NCI-H1436 treated with DMSO at 0.1 percent for 48 hours (cell line): ENCODE measurements at places on chromosomes 16 and 17.

DNA sequence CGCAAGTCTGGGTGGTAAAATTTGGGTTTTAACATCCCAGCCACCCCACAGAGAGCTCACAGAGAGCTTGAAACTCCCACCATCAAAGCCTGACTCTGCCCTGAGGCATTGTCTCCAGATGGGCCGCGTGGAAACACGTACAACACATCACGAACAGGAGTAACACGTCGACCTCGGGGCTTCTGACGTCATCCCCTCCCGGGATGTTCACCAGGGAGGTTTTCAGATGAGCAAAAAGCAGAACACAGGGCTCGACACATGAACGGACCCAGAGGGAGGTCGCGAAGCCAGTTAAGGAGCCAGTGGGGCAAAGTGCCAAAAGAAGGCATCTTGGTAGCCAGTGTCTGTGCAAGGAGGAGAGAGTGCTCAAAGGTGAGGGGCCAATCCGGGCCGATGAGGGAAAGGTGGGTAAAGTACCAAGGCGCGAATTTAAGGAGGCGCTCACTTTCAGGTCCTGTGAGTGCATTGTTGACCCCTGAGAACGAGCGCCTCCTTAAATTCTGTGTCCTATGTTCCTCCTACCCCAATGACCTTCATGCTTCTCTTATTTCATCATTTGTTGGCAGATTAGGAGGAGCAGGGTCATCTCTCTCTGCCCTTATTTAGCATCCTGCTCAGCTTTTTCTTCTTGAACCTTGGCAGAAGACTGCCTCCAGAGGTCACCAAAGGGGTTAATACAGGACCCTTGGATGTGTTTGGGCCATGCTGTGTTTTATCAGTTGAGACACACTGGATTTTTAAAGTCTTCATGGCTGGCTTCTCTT is 5.6 kb downstream of the RCVRN start:
- no peak for DNase-seq

- no peak for DNase-seq
Observed at GRCh38 chr17:2378905-2379304, 22.0 kb downstream of the MNT start.

- DNase-seq = no peak
Observed at GRCh38 chr17:80759377-80759673, 214.7 kb downstream of the RPTOR start.

DNA sequence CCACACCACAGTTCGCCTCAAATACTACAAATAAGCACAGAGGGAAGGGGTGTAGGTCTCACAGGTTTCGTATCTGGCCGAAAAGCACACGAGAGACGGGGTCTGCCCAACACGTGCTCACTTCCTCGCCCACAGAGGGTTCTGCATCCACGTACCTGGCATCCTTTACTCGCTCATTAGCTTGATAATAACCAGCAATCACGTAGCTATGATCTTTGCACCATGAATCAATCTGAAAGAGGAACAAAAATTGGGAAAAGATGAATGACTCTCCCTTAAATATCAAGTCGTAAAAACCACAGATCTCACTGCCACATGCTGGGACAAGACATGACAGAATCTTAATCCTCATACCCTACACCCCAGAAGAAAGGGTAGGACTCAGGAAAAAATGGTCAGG is 10.5 kb downstream of the EMC8 start:
- DNase-seq = no peak

DNA sequence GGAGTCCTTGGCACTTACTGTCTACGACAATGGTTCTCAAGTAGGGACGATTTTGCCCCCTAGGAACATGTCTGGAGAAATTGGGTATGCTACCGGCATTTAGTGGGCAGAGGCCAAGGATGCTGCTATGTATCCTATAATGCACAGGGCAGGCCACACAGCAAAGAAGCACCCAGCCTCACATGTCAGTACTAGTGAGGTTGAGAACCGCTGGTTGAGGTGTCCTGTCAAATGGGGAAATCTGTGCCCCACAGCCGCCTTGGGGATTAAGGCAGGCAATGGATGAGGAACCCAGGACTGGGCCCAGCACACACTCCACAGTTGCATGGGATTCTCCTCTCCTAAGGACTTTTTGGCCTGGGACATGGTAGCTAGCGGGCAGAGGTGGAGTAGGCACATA is 86.7 kb upstream of the TOB1 start:
- no peak for DNase-seq

- DNase-seq = no peak
Observed at GRCh38 chr16:70805787-70806186, 4.8 kb upstream of the VAC14 start.

- DNase-seq = peak; percentile 9
Observed at GRCh38 chr17:42184713-42185620, at the start of gene HCRT. Gene HCRT, minus strand, starts transcription at chr17:42185452. Its CDS starts 87 bp downstream, at chr17:42185365.

- no peak for DNase-seq
Observed at GRCh38 chr17:41682631-41683030, 6.1 kb upstream of the EIF1 start.

- DNase-seq = no peak
Observed at GRCh38 chr16:47787696-47788095, 326.6 kb downstream of the PHKB start.

DNA sequence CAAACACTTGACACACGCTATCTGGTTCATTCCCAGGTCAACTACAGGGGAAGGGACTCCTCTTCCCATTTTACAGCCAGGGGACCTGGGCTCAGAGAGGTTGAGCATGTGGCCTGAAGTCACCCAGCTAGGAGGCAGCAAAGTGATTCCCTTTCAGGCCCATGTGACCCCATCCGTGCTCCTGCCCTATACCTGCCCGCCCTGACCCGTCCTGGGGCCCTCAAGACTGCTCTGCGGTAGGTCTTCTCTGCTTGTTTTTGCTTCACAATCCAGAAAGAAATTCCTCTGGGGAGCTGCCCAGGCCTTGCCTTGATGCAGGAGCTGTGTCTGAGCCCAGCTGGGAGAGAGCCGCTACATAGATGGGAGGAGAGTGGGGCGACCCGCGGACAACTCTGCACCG is 161.4 kb downstream of the SDK2 start:
- no peak for DNase-seq

- no peak for DNase-seq
Observed at GRCh38 chr17:50482516-50482915, 3.9 kb downstream of the RSAD1 start.

GRCh38 chr17:65467156-65467555 is 94.3 kb downstream of the AXIN2 start:
- no peak for DNase-seq

DNA sequence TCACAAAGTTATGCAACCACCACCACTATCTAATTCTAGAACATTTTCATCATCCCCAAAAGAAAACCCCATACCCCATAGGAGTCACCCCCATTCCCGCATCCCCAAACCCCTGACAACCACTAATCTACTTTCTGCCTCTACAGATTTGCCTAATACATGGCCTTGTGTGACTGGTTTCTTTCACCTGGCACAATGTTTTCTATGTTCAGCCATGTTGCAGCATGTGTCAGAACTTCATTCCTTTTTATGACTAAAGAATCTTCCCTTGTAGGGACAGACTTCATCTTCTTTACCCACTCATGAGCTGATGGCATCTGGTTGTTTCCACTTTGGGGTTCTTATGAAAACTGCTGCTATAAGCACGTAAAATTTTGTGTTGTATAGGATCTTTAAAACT is 34.6 kb downstream of the CYTH1 start:
- no peak for DNase-seq

DNA sequence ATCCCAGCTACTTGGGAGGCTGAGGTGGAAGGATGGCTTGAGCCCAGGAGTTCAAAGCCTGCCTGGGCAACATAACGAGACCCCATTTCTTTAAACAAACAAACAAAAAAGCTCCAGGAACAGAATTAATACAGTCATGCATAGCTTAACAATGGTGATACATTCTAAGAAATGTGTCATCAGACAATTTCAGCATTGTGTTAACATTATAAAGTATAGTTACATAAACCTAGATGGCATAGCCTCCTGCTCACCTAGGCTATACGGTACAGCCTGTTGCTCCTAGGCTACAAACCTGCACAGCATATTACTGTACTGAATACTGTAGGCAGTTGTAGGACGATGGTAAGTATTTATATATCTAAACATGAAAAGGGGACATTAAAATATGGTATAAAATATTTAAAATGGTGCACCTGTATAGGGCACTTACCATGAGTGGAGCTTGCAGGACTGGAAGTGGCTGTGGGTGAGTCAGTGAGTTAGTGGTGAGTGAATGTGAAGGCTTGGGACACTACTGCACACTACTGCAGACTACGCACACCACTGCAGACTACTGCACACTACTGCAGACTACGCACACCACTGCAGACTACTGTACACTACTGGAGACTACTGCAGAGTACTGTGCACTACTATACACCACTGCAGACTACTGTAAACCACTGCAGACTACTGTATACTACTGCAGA is 74.6 kb downstream of the TMC6 start:
- no peak for DNase-seq

DNA sequence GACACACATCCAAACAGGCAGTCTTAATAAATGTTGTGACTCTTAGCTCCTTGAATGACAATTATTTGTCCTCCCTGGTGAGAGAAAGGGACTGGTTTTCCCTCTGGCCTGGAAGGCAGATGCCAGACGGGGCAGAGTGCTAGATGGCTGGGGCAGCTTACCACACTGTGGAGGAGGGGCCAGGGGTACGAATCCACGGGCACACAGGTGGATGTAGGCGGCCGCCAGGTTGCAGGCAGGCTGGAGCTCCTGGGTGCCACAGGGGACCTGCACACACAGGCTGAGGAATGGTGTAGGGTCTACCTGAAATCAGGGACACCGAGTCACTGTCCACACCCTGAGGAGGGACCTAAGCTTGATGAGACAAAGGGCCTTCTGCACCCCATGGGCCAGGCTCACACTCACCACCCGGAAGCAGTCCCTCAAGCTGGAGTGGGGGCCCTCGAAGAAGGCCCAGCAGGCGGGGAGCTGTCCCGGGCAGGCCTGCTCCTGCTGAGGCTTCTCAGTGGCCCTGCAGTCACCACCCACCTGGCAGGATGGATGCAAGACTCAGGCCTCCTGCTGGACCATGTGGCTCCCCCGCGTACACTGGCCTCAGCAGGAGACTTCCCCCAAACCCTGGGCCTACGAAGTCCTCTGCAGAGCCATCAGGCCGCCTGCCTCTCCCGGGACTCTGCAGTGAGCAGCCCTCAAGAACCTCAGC is 38.4 kb downstream of the RMI2 start:
- DNase-seq = no peak

GRCh38 chr16:84818133-84818532 is 1.7 kb upstream of the CRISPLD2 start:
- DNase-seq = no peak
